ENCODE measurements at places on chromosomes 13 and 19.

GRCh38 chr13:66835040-66835628 lies 395.0 kb downstream of the PCDH9 start:
- DNase-seq, result peak; percentile 34

DNA sequence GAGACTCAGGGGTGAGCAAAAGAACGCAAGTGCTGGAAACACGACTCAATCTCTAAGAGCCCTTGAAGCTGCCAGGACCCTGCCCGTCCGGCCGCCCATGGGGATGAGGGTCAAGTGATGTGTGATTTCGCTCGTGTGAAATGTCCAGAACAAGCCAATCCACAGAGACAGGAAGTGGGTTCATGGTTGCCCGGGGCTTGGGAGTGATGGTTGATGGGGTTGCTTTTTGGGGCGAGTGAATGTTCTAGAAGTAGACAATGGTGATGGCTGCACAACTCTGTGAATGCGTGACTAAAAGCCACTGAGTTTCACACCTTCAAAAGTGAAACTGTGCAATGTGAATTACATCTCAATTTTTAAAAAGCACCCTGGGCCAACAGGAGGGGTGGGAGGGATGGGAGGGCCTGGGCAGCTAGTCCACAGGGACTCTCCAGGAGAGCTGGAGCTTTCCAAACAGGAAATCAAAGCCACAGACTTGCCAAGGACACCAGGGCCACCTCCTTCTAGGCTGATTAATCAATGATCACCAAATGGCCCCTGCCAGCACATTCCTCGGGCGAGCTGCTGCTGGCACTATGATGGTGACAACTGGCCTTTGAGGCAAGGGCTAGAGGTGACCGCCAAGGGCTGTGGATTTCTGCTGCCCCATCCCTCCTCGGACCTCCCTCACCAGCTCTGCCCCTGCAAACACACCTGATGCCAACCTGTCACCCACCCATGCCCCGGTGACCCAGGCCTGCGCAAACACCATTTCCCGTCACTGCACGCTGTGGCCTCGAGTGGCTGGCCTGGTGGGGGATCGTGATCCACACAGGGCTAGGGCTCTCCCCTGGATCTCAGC lies 14.0 kb downstream of the DPP9 start:
- no peak for DNase-seq

- no peak for DNase-seq
Measured at GRCh38 chr19:11198769-11199424, 1.6 kb upstream of the KANK2 start.

DNA sequence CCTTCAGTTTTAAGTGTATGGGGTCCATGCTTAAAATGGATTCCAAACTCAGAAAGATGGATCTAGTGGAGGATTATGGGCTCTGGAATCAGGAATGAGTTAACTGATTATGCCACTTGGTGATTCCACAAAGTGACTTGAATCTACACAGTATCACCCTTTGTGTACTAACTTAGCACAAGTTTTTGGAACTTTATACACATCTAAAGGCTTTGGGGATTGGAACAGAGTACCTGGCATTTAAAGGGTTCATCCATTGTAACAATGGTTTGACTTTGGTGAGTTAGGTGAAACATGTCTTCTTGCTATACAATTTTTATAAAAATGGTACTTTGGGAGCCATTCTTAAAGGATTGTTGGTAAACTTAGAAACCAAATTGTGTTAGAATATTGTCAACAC lies 1.1 kb downstream of the RPL21 start:
- DNase-seq, result no peak

DNA sequence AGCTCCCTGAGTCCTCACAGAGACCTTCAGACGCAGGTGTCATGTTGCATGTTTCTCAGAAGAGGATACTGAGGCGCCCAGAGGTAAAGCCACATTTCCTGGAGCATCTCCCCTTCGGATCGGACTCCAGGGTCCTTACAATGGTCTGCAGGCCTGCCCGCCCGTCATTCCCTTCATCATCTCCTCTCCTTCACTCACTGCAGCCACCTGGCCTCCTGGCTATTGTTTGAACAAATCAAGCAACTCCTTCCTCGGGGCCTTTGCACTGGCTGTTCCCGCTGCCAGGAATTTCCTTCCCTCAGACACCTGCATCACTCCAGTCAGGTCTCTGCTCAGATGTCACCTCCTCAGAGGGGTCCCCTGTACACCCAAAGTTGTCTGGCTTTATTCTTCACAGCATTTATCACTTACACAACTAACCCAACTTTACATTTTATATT lies 20.3 kb downstream of the CEACAM16 start:
- DNase-seq, result peak; percentile 66

- peak; percentile 71 for DNase-seq
Measured at GRCh38 chr19:50206191-50206590, 2.8 kb downstream of the MYH14 start.

DNA sequence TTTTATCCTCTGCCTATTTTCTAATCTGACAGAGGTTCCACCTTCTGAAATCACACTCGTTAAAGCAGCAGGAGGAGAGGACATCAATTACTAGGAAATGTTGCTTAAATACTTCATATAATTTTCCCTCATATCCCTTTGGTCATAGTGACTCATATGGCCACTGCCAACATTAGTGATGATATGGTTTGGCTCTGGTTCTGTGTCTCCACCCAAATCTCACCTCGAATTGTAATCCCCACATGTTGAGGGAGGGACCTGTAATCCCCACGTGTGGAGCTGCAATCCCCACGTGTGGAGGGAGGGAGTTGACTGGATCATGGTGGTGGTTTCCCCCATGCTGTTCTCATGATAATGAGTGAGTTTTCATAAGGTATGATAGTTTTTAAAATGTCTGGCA lies 618.4 kb upstream of the SLITRK5 start:
- no peak for DNase-seq

DNA sequence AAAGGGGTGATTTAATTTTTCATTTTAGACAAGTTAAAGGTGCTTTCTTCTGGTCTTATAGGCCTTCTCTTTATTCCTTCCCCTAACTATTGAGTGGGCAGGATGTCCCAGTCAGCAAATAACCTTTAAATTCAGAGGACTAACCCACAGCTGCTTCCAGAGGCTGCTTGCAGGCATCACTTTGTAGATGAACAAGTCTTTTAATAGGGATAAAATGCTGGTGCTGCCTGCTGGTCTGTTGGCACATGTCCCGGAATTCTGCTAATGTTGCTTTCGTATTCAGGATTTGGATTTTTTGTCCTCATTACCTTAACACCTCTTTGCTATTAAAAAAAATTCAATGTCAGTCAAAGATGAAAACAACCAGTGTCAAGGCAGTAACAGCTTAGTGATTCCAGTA lies 132.7 kb upstream of the KL start:
- no peak for DNase-seq

GRCh38 chr19:43625918-43626579 lies 6.6 kb upstream of the ZNF428 start:
- peak; percentile 35 for DNase-seq

- no peak for DNase-seq
Measured at GRCh38 chr13:102972191-102972590, 94.0 kb downstream of the SLC10A2 start.

DNA sequence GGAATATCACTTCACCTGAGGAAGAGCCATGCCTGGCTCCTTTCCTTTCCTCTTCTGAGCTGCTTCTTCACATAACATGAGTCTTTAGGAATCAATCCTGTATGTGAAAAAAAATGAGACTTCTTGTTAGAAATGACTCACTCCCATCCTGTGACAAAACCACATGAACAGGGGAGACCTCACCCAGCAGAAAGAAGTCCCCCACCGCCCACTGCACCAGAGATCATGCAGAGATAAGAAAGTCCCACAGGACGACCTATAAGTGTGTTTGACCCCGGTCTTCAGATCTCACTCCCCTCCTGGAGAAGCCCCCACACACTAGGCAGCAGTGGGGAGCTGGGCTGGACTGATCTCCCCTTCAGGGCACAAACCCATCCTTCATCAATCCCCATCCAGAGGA lies 7.8 kb downstream of the ZNF600 start:
- no peak for DNase-seq

DNA sequence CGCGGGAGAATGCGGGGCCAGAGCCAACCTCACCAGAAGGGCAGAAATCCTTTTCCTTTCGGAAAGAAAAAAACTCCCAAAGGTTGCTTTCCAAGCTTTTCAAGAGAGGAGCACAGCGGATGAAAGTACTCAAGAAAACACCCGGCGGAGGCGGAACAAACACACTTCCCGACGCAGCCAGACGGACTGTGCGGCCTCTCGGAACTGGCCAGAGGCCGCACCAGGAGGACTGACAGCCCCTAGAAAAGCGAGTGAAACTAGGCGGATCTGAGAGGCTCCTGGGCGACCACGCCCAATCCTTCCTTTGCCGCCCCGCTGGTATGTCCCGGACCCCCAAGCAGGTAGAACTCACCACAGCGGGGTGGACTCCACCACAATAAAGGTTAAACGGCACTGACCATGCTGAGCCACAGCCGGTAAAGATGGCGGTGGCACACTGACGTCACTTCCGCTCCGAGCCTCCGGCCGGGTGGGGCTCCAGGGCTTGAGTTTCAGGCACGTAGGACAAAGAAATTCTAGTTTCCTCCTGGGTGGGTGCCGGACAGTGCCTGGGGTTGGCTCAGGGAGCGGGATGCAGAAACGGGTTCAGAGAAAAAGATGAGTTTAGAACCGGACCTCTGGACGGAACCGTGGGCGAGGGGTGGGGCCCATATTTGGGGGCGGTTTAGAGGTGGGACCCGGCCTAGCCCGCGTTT lies at the start of gene ZNF562:
Gene ZNF562 (minus strand): TSS at position 438 of the 695 bp plus-strand sequence. CDS start 14,356 bp downstream, outside the sequence.
- peak; percentile 91 for DNase-seq

- no peak for DNase-seq
Measured at GRCh38 chr19:16726916-16727315, 7.3 kb downstream of the NWD1 start.

GRCh38 chr13:25180775-25181537 lies 8.9 kb upstream of the AMER2 start:
- DNase-seq, result no peak

DNA sequence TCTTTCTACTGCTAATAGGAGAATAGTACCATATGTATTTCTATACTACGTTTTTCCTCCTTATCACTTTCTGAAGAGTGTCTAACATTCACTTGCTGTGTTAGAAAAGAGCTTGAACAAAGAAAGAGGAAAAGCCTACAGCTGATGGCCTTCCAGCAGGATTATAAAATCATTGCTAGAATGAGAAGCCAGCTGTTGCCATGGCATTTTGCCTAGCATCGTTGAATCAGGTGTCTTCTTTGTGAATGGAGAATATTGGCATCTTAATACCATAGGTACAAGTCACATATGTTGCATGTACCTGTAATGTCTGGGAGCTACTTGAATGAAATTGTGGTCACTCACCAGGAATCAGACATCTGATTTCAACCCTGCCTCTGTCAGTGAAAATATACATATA lies 1174.9 kb downstream of the PCDH17 start:
- no peak for DNase-seq

DNA sequence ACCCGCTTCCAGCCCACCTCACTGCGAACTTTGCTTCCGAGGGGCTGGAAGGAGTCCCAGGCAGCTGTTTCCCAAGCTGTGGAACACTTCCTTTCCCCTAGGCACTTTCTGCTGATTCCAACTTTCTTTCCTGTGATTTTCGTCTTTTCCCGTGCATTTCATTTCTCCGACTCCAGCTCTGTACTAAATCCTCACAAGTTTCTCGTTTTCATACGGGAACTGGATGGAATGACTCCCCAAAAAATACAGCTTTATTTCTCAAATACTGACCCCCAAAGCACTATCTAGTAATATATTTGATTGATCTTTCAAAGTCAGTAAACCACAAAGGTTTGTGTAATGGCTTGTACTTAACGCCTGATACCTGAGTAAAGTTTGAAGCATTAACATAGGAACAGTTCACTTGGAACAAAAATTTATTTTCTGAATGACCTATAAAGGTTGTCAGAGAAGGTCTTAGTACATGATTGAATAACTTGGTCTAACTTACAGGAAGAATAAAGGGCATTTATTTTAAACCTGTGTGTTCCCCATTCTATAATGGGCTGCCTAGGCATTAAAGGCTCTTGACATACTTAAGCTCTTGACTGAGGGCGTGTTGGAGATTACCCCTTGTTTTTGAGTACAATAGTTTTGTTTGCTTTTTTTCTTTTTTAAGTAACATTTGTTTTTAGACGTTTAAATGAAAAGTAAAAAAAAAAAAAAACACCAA lies 1.3 kb upstream of the PCDH9 start:
- DNase-seq, result no peak

GRCh38 chr13:111864566-111864965 lies 202.4 kb upstream of the SOX1 start:
- no peak for DNase-seq

DNA sequence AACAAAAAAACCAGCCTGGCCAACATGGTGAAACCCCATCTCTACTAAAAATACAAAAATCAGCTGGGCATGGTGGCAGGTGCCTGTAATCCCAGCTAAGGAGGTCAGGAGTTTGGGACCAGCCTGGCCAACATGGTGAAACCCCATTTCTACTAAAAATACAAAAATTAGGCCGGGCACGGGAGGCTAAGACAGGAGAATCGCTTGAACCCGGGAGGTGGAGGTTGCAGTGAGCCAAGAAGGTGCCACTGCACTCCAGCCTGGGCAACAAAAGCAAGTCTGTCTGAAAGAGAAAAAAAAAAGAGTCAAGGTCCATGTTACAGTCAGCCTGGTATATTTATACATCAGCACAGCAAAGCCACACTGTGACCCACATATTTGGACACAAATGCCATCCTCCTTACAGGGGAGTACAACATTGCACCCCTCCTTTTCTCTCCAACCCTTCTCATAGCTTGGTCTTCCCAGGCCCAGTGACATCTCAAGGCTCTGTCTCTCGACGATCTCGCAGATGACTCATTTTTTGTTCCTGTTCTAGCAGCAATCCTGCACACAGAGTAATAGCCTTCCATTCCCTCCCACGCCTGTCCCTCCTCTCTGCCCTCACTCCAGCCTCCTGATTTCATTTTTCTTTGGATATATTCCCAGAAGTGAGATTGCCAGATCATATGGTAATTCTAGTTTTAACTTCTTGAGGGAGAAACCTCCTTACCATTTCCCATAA lies 21.0 kb upstream of the DPP9 start:
- no peak for DNase-seq

GRCh38 chr13:107580741-107581412 lies 634.5 kb downstream of the LIG4 start:
- no peak for DNase-seq

DNA sequence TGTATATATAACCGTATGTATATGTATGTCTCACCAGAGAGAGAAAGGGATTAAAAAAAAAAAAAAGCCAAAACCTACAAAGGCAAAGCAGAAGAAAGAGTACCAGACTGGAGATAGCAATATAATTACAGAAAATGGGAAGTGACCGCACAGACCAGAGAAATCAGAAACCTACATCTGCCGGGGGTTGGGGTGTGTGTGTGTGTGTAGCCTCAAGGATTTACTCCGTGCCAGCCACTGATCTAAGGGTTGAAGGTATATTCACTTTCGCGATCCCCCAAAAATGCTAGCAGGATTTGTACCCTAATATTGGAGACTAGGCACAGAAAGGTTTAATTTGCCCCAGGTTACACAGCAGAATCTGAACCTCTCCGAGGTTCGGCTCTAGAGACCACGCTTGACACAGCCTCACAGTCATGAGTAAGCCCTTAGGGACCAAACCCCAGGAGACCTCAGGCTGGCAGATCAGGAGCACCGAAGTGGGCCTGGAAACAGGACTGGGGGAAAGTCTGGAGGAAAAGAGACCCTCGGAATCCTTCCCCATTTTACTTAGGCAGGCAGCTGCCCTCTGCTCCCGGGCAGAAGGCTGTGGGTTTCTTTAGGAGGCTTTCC lies 14.8 kb downstream of the ARL11 start:
- no peak for DNase-seq

- DNase-seq, result no peak
Measured at GRCh38 chr19:14480700-14481079, 5.5 kb upstream of the PTGER1 start.

- no peak for DNase-seq
Measured at GRCh38 chr19:42052241-42052863, 17.7 kb downstream of the GRIK5 start.

GRCh38 chr13:90800082-90800746 lies 547.3 kb upstream of the MIR17HG start:
- peak; percentile 18 for DNase-seq

Measured in colonic mucosa (tissue), 4 donors.